Activated T-cell treated with anti-CD3 and anti-CD28 coated beads for 1 hour (primary cell): ENCODE measurements at places on chromosomes 4 and X.

DNA sequence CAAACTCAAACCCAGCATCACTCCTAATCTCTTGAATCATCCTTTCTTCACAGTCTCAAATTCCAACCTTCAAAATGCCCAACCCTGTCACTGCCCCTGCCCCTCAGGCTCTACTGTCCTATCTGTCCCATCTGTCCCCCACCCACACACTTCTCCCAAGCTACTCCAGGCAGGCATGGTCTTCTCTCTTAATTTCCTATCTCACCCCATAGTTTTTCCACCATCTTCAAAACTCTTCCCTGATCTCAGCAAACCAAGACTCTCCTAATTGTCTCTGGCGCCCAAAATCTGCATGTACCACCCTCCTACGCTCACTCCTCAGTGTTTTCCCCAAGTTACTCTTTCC is 644 bp downstream of the LAMP2 start:
- no peak for DNase-seq

DNA sequence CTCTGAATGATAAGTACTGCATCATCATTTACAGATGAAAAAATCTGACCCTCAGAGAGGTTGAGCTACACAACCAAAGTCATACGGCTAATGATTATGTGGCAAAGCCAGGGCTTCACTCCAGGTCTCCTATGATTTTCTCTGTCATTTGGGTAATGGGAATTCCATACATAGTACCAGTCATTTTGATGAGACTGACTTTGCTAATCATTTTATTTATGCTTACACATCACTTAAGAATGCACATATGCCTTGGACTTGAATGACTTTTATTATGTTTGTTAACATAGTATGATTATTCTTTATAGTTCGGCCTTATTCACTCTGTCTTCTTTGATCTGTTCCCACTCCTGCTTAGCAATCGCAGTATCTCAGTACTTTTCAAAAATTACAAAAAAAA is 255.1 kb upstream of the GPRIN3 start:
- no peak for DNase-seq

- no peak for DNase-seq
These were observed 14.0 kb downstream of the ARHGEF6 start for GRCh38 chrX:136766785-136767103.

GRCh38 chrX:118164138-118164537 is 47.5 kb upstream of the KLHL13 start:
- no peak for DNase-seq

DNA sequence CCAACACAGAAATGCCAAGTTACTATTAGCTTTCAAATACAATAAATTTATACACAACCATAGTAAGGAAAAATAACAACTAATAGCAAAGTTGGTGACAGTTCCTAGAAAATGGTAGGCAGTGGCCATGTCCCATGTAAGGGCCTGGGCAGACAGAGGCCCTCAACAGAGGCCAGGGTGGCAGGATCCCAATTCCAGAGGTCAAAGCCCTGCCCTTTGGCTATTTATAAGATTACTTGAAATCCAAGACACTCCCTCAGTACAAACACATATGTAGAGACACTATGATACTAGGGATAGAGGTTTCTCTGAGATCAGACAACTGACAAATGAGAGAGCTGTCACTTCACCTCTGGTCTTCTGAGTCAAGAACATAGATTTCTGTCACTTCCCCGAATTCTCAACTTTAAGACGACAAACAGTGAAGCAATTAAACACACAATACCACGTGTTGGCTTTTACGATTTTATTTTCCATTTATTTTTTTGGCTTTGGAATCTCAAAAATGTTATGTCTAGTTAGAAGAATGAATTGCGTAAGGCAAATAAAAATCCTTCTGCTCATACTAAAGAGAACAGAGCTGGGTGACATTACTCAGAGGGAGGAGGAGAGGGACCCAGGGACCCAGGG is 16.3 kb upstream of the MAOB start:
- no peak for DNase-seq
